ENCODE measurements at places on chromosomes 6 and 20.

GRCh38 chr6:169156108-169156792 is 97.4 kb downstream of the THBS2 start:
- no peak for DNase-seq

GRCh38 chr6:131173680-131174079 is 38.4 kb downstream of the AKAP7 start:
- DNase-seq = no peak

DNA sequence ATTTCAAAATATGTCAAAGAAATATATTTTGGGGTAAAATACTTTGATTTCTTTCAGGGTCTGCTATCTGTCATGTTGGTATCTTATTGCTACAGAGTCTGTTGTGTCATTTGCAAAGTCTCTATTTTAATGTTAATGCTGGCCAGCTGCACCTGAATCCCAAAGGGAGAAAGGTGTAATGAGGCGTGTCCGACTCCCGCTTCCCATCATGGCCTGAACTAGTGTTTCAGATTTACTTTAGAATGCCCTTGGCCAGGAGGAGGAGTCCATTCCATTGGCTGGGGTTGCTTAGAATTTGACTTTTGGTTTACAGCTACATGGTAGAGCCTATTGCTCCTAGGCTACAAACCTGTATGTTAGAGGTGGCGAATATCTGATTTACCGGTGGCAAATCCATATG is 69.3 kb downstream of the FAM50B start:
- no peak for DNase-seq

DNA sequence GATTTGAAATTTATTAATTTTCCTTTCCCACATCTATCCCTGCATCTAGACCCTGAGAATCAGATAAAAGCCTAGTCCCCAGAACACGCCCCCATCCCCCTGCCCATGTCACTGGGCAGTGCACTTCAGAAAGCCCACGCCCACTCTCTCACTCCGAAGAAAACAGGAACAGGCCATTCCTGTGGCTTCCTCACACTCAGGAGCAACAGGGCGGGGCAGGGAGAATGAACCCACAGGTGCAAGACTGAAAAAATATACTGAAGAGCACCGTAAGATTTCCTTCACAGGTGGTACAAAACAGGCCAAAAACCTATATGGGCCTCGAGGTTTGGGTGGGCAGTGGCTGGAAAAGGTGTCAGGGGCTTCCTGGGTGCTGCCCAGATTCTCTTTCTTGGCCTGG is 3.4 kb downstream of the OXT start:
- DNase-seq = no peak

DNA sequence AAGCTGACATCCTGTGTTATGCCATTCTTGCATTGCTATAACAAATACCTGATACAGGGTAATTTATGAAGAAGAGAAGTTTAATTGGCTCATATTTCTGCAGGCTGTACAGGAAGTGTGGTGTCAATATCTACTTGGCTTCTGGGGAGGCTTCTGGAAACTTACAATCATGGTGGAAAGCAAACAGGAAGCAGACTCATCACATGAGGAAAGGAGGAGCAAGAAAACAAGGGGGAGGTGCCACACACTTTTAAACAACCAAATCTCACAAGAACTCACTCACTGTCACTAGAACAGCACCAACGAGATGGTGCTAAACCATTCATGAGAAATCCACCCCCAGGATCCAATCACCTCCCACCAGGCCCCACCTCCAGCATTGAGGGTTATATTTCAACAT is 143.1 kb upstream of the GGTLC1 start:
- no peak for DNase-seq

- no peak for DNase-seq
Observed at GRCh38 chr20:2219481-2220006, 76.3 kb upstream of the TGM3 start.

DNA sequence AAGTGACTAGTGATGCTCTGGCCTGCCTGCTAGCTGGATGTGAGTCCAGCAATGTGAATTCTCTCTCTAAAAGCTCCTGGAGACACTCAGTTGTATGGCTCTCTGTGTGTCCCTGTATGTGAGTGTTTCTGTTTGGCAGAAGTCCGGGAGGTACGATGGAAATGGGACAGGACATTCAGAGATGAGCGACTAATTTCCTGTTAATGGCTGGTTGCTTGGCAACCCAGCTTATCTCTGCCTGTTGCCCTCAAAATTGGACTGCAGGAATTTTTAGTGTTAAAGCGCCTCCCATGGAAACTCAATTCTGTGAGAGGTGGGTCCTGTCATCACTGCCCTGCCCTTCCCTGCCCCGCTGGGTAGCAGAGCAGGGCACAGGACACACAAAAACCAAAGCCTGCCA is 136.8 kb upstream of the LRFN2 start:
- no peak for DNase-seq

- DNase-seq = no peak
Observed at GRCh38 chr20:47348539-47349142, 7.9 kb downstream of the ZMYND8 start.

All from NCI-H1048 (cell line).